T-cell (primary cell): ENCODE measurements at places on chromosomes 5 and 9. TPM values are rescaled to one million over a fixed set of nuclear protein-coding genes. Genes with fewer than 3 reads are reported as not detected.

GRCh38 chr9:136140966-136141365 is 22.3 kb upstream of the TMEM250 start:
- DNase-seq, result no peak

GRCh38 chr5:104385906-104386305 is 823.3 kb upstream of the NUDT12 start:
- no peak for DNase-seq

DNA sequence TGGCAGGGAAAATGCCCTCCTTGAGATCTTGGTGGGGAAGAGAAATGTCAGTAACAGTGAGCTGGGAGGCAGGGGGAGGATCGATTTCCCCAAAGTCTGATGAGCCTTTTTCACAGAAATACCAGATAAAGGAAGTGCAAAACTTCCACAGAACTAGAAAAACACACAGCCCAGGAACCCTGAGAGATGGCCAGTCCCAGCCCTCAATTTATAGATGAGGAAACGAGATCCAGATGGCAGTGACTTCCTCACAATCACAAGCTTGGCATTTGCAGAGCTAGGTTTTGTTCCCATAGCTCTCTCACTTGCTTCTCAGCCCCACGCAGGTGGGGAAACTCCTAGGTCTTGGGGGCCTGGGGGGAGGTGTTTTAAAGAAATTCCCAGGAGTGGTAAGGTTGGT is 3.8 kb upstream of the GGTA1 start:
- DNase-seq, result no peak

GRCh38 chr5:34653708-34654107 is 2.4 kb upstream of the RAI14 start:
- no peak for DNase-seq

- no peak for DNase-seq
These were observed 253.8 kb downstream of the CRB2 start for GRCh38 chr9:123609844-123610243.

GRCh38 chr5:165309446-165309845 is 1804.0 kb downstream of the MAT2B start:
- no peak for DNase-seq

DNA sequence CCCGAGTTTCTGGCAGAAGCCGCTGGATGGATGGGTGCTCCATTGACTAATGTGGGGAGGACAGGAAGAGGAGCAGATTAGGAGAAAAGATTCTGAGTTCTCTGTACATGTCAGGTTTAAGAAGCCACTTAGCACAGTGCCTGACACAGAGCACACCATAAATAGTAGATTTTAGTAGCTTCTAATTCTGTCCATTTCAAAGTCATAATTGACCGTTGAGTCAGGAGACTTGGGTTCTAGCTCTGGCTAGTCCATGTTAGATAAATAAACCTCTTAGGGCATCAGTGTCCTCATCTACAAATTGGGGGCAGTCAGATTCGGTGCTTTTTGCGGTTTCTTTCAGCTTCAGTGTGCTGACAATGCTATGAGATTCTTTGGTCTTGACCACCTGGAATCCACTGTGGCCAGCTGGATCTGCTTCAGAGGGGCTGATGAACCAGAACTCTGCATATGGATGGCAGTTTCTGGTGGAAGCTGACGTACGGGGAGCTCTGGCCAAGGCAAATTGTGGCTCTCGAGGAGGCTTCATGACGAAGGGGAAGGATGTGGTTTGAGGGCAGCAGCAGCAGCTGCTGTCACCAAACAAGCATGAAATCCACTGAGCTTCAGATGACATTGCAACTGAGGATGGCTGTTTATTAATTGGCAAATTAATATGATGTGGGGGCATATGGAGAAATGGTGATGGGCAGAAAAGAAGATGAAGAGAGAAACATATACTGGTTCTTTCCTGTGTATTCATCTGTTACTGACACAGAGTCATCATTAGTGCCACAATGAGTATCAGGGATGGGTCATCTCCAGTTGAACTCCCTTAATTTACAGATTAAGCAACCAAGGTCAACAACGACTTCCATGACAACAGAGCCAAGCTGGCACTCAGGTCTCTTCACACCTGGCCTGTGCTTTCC is 134.4 kb downstream of the AOPEP start:
- DNase-seq, result peak; percentile 87

- DNase-seq, result no peak
These were observed 512.4 kb downstream of the SEMA5A start for GRCh38 chr5:9033524-9033923.

- no peak for DNase-seq
These were observed 240.5 kb upstream of the CHD1 start for GRCh38 chr5:99169309-99169708.

GRCh38 chr5:173637340-173637739 is 20.9 kb upstream of the BOD1 start:
- DNase-seq, result no peak

DNA sequence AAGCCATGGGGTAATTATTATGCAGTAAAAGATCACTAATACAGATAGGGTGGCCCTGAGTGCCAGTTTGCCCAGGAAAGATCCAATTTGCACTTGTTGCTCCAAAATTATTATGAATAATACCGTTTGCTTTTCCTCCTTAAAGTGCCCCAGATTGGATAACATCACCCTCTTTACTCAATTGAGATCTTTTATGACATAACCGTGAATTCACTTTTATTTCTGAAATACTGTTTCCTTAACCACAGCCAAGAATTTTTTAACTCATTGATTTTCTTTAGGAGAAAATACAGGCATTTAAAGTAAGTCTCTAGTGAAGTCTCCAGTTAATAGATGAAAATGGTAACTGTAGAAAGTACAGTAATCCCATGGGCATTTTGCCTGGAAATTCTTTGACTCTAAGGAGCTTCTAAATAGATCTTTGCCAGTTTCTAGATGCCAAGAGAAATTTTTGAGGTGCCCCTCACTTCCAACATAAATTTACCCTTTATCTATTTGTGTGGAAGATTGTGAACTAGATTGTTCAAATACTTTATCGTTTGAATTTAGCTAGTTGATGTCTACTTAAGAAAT is 99.2 kb downstream of the UHRF2 start:
- no peak for DNase-seq

DNA sequence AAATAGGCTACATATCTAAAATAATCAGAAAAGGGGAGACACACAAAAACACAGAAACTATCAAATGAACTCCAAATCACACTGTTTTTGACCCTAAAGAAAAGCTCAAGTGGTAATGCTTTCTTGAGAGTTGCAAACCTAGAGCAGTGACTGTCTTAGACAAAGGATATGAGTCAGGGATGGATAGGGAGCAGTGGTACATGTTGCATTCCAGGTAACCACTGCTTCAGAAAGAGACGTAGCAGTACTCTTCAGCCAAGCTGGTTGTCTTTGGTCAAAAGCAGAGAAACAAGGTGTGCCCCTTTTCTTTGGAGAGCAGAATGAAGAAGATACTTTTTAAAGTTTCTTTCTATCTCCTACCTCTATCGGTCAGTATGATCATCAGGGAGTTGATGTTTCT is 1003.6 kb downstream of the CDH9 start:
- no peak for DNase-seq

DNA sequence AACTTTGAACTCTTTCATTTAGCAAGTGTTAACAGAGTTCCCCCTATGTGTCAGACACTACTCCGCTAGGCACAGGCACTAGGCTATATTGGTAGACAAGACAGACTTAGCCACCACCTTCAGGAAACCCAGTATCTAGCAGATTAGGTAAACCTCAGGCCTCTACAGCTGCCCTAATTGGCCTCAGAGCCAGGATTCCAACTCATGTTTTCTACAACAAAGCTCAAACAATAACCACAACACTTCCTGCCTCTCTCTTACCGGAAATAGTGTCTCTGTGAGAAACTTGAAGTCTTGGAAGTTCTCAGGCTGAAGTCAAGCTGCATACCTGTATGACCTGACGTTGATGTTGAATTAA is 116.6 kb upstream of the SLC44A1 start:
- peak; percentile 71 for DNase-seq

DNA sequence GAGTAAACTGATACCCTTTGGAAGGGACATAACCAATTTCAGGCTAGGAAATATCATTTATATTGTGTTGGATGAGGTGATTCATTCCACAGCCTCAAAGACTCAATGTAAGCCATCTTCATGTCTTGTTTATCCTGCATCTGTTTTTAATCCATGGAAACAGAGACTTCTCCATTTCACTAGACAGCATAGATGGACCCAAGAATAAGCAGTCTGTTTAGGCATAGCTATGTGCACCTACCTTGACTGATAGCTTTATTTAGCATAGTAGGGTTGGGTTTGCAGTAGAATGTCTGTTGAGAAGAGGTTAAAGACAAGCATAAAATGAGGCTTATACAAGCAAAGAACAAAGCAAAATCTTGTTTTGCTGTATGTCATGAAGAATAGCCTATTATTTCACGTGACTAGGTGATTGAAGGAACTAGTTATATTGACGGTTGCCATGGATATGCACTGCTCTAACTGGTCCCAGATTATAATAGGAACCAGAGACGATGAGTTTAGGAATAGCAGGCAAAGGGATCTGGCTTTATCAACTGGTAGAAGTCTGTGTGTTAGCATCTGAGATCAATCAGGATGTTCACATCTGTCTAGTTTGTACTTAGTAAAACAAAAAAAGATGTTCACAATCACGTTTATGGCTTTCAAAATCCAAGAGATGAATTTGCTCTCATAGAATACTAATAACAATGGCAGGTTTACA is 154.8 kb upstream of the KLF9 start:
- no peak for DNase-seq

DNA sequence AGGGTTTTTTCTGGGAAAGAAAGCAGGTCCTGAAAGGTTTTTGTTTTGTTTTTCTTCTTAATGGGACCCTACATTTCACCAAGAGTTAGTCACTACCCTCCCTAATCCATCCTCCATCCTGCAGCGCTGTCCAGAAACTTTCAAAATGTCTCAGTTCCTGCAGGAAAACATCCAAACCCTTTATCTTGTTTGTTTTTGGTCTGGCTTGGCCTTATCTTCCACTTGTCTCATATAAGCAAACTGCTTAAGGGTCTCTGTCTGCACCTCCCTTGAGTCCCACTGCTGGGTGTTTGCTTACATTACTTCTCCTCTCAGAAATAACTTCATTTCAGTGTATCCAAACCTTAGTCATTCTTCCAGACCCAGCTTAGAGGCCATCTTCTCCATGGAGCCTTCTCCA is 11.0 kb upstream of the TRAF1 start:
- DNase-seq, result no peak

GRCh38 chr5:18003312-18003711 is 369.1 kb downstream of the TAF11L14 start:
- no peak for DNase-seq

DNA sequence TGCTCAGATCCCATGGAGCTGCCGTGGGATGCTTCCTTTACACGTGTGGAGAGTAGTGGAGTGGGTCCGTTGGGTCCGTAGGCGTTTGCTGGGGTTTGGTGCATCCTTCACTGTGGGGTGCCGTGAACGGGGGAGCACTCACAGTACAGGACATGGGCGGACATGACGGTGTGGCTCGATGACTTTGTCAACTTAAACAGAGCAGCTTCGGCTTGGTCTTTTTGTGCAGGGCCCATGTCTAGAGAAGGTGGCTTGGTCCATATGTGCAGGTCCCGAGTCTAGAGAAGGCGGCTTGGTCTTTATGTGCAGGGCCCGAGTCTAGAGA is 26.4 kb upstream of the EXOC3 start:
- DNase-seq, result no peak

DNA sequence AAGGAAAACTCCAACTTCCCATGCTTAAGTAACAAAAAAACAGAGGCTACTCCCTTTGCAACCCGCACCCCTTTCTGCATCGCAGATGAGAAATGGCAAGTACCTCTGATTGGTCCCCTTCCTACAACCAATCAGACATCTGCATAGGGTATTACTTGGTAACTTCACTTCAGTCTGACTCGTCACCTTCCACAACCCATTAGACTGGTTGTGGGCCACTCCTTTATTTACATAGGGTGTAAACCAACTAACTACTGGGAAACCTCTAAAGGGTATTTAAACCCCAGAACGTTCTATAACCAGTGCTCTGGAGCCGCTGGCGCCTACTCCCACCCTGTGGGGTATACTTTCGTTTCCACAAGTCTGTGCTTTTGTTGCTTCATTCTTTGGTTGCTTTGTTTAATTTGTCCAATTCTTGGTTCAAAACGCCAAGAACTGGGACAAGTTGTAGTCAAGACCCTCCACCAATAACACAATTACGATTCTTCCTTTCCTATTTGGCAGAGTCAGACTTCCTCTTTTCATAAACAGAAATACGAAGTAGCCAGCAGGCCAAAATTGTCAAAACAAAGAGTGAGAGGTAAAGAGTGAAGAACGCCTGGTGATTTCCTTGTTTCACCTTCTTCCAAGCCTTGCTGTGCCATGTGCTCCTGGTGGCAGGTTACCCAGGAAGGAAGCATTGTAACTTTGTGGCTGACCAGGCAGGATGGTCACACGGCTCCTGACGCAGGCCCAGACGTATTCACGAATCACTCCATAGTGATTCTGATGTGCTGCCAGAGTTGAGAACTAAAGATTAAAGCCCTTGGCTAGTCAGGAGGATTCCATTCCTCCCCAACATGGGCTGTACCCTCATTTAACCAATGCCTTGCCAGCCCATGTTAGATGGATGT is 477.4 kb downstream of the ARHGEF28 start:
- DNase-seq, result no peak

- no peak for DNase-seq
These were observed 440.4 kb upstream of the RIOK2 start for GRCh38 chr5:97623441-97623840.

DNA sequence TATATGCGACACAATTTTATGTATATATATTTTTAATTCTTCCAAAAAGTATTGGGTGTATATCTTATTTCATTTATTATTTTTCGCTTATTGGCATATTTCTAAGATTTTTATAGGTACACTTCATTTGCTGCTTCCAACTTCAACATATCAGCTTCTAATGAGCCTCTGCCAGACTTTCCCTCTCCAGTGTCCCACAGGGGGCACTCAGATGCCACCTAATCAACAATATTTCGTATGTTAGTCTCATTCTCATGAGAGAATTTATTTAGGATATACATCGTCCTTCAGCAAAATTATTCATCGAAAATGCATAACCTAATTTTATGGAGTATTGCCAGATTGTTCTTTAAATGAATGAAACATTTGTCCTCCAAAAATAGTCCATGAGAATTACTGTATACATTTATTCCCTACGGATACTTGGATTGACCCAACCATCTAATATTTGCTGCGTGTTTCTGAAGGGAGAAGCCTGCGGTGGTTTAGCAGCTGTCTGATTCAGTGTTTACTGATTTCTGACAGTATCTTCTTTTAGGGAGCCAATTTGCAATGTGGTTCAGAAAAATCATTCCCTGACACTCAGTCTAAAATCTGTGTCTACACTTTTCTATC is 100.6 kb upstream of the SELENOP start:
- peak; percentile 47 for DNase-seq

GRCh38 chr9:131851414-131851813 is 111.5 kb upstream of the RAPGEF1 start:
- DNase-seq, result no peak

GRCh38 chr5:55920784-55921183 is 69.6 kb downstream of the IL31RA start:
- no peak for DNase-seq

GRCh38 chr9:133485531-133486260 is 6.8 kb upstream of the SLC2A6 start:
- no peak for DNase-seq

DIAPH1 gene
- total RNA-seq, result 234 TPM

LPCAT1 gene
- 27.9 TPM for total RNA-seq

AK3 gene
- total RNA-seq, result 25.7 TPM

ZNF474 gene
- total RNA-seq, result not detected
